ENCODE measurements at places on chromosomes 16 and 17. TPM values are rescaled to one million over a fixed set of nuclear protein-coding genes. Genes with fewer than 3 reads are reported as not detected.

DNA sequence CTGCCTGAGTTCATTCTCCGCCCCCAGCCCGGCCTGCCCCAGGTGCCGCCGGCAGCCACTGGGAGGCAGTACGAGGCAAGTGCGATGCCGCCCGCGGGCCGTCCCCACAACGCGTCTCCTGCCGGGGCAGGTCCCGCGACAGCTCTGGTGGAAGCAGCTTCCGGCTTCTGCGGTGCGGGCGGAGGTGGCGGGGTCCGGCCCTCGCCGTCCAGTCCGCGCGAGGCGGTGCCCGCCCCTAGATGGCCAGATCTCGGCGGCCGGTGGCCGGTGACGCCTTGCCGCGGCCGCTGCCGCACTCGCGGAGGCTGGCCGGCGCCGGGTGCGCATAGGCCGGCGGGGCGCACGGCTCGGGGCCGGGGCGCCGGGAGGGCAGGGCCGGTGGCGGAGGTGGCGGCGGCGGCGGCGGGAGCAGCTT, 1.8 kb downstream of the GJD3 start:
- no peaks in the 10 kb centered on the region for H3K36me3 ChIP-seq
- H3K4me1 ChIP-seq, result peaks cover 15% of the 10 kb centered on the region
- no peak for DNase-seq
- peaks cover 15% of the 10 kb centered on the region for H3K27me3 ChIP-seq
- no peak overlapping the region for H3K4me3 ChIP-seq
- H3K27ac ChIP-seq, result no peak overlapping the region

- peaks cover 62% of the 10 kb centered on the region for H3K27me3 ChIP-seq
- H3K27ac ChIP-seq, result no peak overlapping the region
- H3K4me3 ChIP-seq, result no peak overlapping the region
These were observed 906 bp upstream of the FOXL1 start for GRCh38 chr16:86577314-86577971.

GRCh38 chr17:36628576-36628975, 27.2 kb downstream of the MRM1 start:
- H3K4me1 ChIP-seq, result no peaks in the 10 kb centered on the region
- no peak overlapping the region for H3K27ac ChIP-seq
- DNase-seq, result no peak
- H3K27me3 ChIP-seq, result no peaks in the 10 kb centered on the region
- H3K4me3 ChIP-seq, result no peak overlapping the region

GRCh38 chr16:51290442-51291285, 139.6 kb upstream of the SALL1 start:
- no peak overlapping the region for H3K27ac ChIP-seq
- no peak overlapping the region for H3K4me3 ChIP-seq
- no peaks in the 10 kb centered on the region for H3K27me3 ChIP-seq

DNA sequence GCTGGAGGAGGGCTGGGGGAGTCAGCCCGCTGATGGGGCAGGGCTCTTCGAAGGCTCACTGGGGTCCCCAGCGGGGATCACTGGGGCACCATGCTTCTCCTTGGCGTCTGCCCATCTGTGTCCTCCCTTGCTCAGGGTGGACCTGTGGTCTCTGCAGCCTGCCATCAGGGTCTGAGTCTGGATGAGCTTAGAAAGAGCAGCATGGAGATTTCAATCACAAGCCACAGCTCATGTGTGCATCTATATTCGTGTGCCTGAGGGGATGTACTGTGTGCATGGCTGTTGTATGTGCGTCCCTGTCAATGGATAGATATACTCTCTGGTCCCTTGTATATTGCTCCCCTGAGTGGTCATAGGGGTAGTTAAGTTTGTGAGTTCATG, 126.6 kb upstream of the SDK2 start:
- no peak overlapping the region for H3K4me3 ChIP-seq
- H3K4me1 ChIP-seq, result peaks cover 14% of the 10 kb centered on the region
- DNase-seq, result no peak

Gene VASN
- total RNA-seq, result 16.1 TPM

Gene LYRM9
- total RNA-seq, result 29.7 TPM

Gene ZNF594
- 7.7 TPM for total RNA-seq

Gene CLEC18A
- total RNA-seq, result 1.6 TPM
